Activated naive CD4-positive, alpha-beta T cell (primary cell): ENCODE measurements at places on chromosomes 6 and 20.

DNA sequence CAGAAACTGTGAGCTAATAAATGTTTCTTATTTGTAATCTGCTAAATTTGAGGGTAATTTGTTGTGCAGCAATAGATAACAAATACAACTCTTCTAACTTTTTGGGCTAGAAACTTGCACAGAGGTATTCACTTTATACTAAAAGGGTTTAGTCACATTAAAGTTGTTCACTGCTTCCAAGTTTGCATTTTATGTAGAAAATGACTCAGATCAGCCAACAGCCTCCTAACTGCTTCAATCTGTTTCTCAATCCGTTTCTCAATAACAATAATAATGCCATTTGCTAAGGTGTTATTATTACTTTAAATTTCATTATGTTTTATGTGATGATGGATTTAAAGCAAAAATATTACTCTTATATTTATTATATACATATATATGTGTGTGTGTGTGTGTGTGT lies 213.9 kb downstream of the CENPW start:
- DNase-seq: no peak

GRCh38 chr6:140956571-140957369 lies 1176.0 kb upstream of the GJE1 start:
- DNase-seq: no peak

- DNase-seq: no peak
Measured at GRCh38 chr6:141260627-141261015, 872.1 kb upstream of the GJE1 start.

DNA sequence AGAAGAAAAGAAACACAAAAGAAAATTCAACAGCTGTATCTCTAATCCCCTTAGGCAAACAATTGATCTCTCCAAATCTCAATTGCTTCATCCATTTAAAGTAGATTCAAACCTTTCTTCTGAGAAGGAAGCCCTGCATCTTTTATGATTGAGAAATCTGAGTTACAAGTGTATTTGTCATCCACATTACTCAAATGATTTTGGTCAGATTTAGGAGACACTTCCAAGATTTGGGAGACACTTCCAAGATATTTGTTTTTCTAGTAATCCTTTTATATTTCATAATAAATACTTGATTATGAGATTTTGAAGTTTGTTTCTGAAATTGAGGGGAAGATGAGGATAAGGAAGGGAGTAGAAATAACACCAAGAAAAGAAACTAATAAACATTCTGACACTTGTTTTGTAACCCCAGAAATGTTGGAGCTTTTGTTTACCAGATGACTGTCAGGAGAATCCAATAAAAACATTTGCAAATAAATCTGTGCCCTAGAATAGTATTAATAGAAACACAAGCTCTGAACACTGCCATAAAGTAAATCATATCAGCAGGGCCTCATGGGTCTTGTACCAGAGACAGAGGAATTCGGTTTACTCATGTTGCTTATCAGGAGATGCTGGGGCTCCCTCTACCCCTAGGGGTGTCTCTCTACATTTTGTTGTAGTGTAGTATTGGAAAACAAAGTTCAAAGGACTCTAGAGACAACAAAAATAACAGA lies 314.3 kb upstream of the NT5E start:
- DNase-seq: no peak

DNA sequence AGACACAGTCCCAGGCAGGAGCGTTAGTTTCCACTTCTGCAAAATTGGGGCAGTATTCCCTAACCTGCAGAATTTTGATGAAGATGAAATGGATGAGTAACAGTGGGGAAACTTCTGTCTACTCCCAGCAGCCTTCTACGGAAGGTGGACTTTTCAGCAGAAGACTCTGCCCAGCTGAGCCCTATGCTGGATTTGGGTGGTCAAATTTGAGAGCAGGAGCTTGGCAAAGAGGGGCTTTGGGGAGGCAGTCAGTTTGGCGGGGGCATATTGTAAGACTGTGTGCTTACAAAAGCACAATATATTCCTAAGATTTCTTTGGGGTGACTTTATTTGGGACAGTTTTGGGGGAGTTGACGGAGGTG lies 5.4 kb upstream of the SDCBP2 start:
- no peak for DNase-seq
